NCI-H1417 treated with DMSO at 0.1 percent for 48 hours (cell line): ENCODE measurements at places on chromosomes 5 and 9.

DNA sequence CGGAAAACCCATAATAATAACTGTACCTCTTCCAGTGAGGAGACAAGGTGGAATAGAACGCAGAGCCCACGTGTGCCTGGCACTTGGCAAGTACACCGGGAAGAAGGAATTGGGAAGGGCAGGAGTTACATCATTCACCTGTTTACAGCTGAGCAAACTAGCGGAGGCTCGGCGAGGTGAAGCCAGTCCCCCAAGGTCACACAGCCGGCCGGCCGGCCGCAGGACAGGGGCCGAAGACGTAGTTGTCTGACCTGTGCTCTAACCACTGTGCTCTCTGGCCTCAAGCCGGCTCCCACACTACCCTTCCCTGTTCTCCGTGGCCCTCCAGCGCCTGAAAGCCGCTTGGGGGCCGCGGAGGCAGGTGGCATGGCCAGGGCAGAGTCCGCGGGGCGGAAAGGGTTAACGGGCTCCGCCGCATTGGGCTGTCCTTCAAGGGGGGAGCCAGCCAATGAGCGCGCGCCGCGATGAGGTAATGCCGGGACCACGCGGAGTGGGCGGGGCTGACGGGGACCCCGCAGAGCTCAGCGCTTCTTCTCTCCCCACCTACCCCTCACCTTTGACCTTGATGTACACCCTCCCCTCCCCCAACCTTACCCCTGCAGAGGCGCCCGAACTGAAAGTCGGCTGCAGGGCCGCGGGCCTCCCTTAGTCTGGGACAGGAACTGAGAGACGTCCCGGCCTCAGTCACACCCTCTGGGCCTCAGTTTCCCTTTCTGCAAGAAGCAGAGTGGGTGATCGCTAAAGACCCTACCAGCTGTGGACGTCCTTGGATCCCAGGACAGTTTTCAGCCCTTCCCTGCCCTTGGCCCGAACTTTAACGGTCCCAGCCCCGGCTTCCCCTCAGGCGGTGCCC, 125.1 kb downstream of the C9orf50 start:
- peak; percentile 55 for DNase-seq

DNA sequence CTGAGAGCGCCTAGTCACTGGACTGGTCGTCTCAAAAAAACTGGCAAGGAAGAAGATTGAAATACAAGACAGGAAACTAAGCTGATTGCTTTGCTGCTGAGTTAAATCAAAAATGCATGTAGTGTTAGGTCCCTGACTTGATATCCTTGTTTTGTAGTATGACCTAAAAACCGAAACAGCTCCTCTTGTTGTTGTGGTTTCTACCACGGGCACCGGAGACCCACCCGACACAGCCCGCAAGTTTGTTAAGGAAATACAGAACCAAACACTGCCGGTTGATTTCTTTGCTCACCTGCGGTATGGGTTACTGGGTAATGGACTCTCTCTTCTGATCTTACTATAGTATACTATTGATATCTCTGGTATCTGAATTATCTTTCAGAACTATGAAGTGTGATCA, 4.3 kb downstream of the MTRR start:
- no peak for DNase-seq

- no peak for DNase-seq
Observed at GRCh38 chr5:170499621-170500020, 4.2 kb upstream of the KCNIP1 start.

- DNase-seq = no peak
Observed at GRCh38 chr5:150651924-150652671, 9.0 kb upstream of the MYOZ3 start.

DNA sequence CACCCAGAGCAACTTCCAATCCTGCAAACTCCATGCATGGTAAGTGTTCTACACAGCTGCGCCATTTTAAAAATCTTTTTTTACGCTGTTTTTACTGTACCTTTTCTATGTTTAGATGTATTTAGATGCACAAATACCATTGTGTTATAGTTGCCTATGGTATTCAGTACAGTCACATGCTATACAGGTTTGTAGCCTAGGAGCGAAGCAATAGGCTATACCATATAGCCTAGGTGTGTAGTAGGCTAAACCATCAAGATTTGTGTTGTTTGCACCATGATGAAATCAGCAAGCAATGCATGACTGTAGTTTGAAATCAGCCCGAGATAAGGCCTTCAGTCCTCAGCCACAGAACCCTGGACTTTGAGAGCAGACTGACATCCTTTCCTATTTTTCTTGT, 101.2 kb downstream of the LIX1 start:
- DNase-seq = no peak

DNA sequence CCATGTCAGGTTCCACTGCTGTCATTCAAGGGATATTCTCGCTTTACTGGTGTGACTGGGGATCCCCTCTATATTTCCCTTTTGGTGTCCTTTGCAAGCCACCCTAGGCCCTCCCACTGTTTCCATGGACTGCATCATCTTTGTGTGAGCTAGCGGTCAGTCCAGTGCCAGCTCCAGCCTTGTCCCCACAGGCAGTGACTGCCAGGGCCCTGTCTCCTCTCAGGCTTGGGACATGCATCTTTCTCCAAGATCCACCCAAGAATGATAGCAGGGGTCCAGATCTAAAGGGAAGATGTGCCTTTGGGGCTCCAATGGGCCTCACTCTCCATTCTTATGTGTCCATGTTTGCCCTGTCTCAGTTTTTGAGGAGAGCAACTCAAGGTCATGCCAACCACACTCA, 37.8 kb upstream of the NXNL2 start:
- DNase-seq = no peak

- DNase-seq = no peak
Observed at GRCh38 chr5:110925398-110925797, 146.1 kb upstream of the TSLP start.

GRCh38 chr5:9589049-9589835, 40.9 kb downstream of the TAS2R1 start:
- DNase-seq = no peak

GRCh38 chr9:109426626-109427402, 71.3 kb downstream of the PTPN3 start:
- DNase-seq = no peak

DNA sequence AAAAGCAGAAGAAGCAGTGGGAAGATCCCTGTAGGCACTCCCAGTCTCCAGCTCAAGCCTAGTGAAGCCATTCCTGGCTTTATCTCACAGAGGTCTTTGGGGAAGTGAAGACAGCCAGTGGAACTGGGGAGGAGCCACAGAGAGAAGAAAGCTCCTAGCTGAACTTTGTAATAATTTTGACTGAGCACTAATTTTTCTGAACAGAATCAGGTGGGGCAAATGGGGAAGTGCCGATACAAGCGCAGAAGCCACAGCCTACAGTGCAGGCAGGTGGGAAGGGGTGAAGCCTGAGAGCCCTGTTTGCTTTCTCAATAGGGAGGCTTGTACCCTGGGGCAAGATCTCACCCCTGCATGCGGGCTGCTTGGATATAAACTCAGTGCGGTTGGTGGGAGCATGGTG, 48.4 kb upstream of the SNAPC3 start:
- no peak for DNase-seq

GRCh38 chr5:143313298-143313852, 90.1 kb downstream of the NR3C1 start:
- no peak for DNase-seq

GRCh38 chr5:174523311-174524071, 200.9 kb upstream of the MSX2 start:
- no peak for DNase-seq

DNA sequence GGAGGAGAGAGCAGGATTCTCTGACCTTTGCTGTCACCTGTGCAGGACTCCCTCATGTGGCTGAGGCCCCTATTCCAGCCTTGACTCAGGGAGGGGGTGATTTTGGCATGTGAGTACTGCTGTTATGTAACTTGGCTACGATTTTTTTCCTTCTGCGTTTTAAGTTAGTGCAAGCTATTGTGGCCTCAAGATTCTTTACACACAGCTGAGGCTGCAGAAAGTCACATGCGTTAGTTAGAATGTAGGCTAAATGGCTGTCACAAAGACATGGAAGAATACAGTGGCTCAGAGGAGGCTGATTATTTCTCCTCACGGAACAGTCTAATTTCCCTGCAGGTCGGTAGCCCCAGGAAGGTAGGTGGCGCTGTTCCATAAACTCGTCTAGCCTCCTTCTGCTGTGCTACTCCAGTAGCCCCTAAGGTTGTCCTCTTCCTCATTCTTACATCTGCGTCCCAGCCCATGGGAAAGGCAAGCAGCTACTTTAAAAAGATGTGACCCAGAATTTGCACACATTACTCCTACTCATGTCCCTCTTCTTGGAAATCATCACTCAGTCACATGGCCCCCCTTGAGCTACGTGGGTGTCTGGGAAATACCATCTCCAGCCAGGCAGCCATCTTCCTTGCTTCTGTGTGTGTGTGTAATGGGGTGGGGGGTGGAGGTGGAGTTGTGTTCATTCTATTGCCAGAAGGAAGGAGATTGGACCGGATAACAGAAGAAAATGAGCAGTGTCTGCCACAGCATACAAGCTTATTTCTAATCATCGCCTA, 486.6 kb downstream of the CCDC171 start:
- DNase-seq = no peak

DNA sequence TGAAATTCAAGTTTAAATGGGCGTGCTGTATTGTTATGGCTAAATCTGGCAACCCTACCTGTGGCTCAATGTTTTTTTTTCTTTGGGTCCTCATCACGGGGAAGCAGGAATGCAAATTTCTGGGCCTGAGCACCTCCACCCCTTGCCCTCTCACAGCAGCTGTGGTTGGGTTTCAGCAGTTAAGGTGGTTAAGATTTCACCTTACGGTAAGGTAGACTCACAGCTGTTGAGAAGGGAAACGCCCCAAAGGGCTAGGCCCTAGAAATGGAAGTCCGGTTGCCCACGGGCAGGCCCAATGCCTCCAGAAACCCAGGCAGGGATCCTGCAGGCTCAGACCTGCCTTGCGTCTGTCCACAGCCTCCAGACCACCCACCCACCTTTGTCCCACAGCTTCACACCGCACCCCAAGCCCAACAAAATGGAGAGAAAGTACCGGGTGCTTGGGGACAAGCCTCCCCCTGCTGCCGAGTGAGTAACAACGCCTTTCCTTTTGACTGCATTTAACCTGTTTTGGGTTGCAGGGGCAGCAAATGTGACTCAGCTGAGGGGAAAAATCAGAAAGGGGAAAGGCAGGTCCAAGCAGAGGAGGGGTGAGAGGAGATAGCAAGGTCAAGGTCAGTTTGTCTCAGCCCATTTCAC, 48.1 kb upstream of the TDRD7 start:
- no peak for DNase-seq

GRCh38 chr9:137586854-137587253, 3.5 kb downstream of the ZMYND19 start:
- no peak for DNase-seq

- DNase-seq = no peak
Observed at GRCh38 chr9:136629001-136629878, 33.5 kb upstream of the EGFL7 start.

GRCh38 chr9:94980947-94981722, 254.6 kb downstream of the AOPEP start:
- no peak for DNase-seq

DNA sequence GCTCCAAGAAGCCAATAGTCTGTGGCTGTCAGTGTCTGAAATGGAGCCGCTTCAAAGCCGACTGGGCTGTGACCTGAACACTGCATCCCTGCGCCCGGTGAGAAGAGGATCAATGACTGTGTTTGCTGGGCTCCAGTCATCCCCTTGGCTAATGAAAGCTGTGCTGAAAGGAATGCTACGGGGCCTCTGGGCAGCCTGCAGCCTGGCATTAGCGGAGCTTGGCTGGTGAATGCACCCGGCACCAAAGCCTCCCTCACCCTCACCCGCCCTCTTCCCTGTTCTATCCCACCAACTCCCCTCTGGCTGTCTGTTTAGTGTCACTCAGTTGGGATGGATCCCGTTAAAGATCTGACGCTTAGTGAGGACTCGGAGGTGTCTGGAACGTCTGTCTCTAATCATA, 355.3 kb downstream of the BNC2 start:
- no peak for DNase-seq

DNA sequence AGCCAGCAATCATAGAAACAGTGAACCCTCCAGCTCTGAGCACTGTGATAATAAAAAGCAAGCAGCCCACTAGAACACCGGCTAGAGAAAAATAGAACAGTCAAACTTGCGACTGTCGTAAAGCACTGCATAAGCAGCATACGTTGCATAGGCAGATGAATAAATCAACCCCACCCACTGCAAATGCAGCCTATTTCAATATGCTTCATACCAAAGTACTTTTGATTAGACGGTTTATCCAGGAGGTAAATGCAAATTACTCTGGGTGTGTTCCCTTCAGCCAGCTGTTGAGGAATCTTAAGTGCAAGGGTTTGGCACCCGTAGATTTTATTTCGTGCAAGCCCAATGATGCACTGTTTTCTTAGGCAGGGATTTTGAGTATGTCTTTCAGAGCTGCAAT, 32.1 kb upstream of the ANKRD18A start:
- no peak for DNase-seq

DNA sequence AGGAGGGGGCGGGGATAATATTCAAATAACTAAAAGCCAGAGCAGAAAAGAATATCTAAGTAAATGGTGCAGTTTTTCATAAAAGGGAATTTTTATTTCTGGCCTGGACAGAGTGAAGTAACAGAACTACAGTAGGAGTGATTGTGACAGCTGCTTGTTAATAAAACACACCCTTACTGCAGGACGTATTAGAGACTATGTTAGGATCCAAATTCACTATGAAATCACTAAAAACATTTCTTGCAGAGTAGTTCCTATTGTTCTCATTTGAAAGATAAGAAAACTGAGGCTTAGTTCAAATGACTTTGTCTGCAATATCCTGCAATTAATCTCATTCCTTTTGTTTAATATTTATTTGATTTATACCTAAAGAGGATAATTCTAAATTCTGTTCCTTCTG, 39.5 kb downstream of the FAM174A start:
- DNase-seq = no peak

- no peak for DNase-seq
Observed at GRCh38 chr5:67467110-67467509, 270.5 kb upstream of the CD180 start.

DNA sequence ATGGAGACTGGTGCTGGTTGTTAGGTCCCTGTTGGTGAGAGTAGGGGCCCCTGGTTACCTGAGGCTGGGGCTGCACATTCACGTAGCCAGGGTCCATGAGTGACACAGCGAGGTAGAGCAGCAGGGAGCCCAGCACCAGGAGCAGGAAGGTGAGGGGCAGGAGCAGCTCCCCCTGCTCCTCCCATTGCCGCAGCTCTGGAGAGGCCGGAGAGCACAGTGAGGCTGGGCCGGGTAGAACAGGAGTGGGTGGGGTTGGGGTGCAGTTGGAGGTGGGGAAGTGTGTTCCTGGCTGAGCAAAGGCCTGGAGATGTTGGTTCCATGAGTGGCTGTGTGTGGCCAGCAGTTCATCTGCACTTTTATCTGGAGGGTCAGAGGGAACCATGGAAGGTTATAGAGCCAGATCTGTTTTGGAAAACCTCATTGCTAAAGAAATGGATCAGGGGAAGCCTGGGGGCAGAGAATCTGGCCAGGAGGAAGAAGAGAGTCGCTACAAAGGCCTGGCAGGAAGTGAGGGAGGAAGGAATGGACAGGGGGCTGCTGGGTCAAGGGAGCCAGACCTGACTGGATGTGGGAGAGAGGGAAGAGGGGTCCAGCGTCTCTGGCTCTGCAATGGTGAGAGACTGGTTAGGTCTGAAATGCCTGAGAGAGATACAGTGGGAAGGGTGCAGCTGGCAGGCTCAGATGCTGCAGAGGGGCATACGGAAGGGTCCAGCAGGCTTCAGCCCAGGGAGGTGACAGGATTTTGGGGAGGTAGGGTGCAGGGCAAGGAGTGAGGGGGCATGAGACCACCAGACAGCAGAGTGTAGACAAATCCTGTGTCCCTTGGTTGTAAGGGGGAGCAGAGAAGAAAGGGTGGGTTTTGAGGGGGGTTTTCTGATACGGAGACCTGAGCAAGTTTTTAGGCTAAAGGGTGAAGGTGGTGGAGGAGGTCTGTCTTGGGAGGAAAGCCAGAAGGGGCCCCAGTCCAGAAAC, 1.3 kb downstream of the ZDHHC12 start:
- no peak for DNase-seq
